ENCODE measurements at places on chromosomes 7 and 10.

- no peak for DNase-seq
Observed at GRCh38 chr7:148398844-148399365, 191.7 kb upstream of the C7orf33 start.

DNA sequence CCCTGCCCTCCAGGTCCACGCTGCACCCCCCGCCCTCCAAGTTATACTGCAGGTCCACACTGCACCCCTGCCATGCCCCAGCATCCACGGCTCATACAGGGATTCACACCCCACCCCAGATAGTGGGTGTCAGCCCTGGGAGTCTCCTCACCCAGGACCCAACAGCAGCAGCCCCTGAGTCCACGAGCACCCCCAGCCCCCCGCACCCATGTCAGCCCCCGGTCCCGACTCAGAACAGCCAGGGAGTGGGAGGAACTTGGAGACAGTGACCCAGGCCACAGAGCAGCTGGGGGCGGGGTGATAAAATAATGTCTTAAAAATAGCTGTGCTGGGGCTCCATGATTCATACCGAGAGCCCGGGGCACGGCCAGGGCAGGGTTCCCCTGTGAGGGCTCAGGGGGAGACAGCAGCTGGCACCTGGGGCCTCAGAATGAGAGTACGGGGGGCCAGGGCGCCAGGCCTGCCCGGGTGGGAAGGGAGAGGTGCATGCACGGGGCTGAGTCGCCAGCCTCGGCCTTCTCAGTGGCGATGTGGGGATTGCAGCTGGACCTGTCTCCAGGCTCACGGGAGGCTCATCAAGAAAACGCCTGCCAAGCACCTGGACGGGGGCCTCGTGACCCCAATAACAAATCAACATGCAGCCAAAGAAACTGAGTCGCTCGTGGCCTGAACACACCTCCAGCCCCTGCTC, 29.8 kb downstream of the ADAP1 start:
- DNase-seq: no peak

DNA sequence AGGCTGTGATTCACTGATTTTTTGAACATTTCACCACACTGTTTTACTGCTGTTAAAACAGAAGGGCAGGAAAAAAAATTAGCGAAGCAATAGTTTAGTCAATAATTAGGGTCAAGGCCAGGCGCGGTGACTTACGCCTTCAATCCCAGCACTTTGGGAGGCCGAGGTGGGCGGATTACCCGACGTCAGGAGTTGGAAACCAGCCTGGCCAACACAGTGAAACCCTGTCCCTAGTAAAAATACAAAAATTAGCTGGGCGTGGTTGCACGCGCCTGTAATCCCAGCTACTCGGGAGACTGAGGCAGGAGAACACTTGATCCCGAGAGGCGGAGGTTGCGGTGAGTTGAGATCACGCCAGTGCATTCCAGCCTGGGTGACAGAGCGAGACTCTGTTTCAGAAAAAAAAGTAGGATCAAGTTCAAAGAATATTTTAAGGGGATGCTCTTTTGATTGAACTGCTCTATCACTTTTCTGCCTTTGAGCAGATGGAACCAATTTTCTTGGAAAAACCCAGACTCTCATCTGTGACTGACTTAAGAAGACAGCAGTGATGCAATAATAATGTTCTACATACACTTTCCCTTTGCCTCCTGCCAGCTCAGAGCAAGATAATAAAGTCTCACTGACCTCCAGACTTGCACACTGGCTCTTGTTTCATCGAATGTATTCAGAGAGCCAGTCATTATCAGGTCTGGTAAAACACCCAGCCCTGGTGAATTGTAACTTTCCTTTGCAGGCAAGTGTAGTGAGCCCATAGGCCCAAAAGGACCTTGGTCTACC, 1.6 kb upstream of the PPA1 start:
- no peak for DNase-seq

- DNase-seq: no peak
Observed at GRCh38 chr7:22082553-22082885, 136.8 kb upstream of the CDCA7L start.

DNA sequence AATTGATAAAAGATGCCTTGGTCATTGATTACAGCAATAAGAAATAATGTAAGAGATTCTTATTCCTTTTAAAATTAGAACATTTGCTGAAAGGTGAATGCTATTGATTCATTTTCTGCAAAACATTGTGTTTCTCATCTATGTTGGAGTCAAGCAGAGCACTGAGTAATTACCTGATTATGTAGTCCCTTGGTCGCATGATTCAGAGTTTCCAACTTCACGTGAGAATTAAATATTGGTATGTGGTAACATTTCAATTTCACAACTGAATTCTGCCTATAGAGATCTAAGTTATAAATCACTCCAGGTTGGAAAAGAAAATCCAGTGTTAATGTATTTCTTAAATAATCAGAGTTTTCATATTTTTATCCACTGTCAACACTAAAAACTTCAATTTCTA, 701.4 kb downstream of the PHTF2 start:
- no peak for DNase-seq

DNA sequence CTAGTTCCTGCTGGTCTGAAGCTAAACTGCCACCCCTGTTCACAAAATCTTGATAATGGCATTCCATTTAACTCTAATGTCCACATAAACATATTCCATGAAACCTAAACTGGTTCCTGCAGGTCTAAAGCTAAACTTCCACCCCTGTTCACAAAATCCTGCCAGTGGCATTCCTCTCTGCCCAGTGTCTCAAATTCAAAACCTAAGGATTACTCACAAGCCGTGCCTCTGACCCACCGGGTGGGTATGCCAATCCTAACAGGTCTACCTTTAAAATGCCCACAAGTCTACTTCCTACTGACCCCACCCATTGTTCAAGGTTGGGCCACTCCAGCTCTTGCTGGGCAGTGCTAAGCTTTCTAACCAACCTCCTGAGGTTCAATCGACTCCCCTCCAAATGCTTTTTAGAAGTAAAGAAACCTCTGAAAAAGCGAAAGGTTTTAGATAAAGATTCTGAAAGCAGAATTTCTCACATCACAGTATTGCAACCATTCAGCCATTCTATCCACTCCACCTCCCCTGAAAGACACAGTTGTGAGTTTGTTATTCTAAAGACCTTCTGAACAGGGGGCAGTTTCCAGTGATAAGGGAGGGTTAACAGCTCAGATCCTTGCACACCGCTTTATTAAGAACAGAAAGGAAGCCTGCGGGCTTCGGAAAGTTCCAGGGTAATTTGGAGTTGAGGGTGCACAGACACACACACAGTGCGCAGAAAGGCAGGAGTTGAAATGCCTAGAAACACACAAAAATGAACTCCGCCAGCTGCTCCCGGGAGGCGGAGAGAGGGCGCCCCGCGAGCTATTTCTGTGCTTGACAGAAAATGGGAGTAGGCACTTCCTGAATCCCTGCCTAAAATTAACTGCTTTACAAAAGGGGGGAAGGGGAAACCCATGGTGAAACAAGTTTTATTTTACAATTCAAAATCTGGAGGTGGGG, 87.7 kb downstream of the TNS3 start:
- DNase-seq: no peak

DNA sequence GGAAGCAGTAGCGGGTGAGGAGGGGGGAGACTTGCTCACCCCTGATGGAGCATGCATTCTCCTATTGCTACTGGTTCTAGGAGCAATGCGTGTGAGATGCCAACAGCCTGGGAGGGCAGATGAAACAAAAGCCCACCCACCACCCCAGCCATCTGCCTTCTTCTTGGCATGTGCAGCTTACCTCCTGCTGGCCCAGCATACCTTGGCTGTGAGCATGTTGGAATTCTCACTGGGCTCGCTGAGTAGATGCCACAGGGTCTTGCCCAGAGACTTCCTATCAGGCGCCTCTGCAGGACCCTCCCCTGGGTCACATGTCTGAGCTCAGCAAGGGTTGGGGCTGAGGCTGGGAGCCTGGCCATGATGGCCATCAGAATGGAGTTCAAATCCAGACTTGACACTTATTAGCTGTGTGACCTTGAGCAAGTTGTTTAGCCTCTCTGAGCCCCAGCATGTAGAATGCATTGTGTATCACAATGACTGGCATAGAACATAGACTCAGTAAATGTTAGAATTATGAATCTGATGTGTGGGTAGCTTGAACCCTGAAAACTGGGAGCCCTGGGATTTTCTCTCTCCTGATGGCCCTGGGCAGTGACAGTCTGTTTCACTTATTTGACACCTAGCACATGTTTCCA, 38.2 kb downstream of the CDH23 start:
- DNase-seq: no peak

DNA sequence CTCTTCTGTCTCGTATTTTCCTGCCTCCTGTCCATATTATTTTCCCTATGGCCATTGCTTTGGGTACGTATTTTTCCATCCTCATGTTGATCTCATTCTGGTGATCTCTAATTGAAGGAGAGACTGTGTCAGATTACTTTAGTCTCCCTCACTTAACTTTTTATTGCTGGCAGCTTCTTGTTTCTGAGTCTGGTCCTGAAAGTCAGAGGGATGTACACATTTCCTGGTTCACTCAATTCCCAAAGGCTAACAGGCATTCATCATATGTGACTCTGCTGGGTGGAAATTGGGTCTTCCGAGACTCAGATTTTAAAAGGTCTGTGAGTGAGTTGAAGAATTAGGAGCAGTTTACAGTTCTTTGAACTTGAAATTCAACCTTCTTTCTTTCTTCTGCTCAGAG, 10.9 kb downstream of the UMAD1 start:
- DNase-seq: no peak

DNA sequence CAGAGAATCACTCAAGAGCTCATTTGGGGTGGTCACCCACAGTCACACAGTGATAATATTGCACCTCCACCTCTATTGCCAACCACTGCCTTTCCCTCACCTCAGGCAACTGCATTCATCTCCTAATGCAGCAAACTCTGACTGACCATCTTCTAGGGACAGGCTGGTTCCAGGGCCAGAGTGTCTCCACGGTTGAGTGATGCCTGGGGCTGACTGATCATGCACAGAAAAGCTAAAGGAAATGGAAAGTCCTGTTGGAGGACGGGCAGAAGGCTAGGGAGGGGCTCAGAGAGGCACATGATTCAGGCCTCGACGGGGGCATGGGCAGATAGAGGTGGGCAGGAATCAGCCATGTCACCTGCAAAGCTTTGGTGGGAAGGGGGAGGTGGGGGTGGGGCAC, 127.1 kb upstream of the TNS3 start:
- DNase-seq: no peak

GRCh38 chr10:22676435-22676834, 37.9 kb downstream of the PIP4K2A start:
- no peak for DNase-seq

- no peak for DNase-seq
Observed at GRCh38 chr7:32039000-32039756, 31.0 kb downstream of the PDE1C start.

DNA sequence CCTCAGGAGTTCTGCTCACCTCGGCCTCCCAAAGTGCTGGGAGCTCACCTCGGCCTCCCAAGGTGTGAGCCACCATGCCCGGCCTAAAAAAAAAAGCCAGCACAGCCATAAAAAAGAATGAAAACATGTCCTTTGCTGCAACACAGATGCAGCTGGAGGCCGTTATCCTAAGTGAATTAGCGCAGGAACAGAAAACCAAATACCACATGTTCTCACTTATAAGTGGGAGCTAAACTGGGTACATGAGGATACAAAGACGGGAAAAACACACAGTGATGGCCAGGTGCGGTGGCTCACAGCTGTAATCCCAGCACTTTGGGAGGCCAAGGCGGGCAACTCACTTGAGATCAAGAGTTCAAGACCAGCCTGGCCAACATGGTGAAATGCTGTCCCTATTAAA, 20.9 kb downstream of the PSPH start:
- DNase-seq: no peak

DNA sequence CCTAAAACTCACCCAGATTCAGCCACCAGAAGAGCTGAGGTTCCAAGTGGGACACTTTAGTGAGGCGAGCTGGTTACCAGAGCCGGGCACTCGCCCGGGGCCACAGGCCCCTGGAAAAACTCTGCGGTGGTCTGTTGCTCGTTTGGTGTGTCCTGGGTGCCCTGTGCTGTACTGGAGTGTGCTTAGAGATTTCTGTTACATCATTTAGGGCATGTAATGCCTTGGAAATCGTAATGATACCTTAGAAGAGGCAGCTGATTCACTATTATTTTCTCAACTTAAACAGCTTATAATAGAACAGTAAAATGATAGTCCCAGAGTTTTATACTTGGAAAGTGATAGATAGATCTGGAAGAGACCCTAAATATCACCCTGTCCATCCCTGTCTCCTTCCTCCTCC, 48.5 kb upstream of the BTBD16 start:
- no peak for DNase-seq

DNA sequence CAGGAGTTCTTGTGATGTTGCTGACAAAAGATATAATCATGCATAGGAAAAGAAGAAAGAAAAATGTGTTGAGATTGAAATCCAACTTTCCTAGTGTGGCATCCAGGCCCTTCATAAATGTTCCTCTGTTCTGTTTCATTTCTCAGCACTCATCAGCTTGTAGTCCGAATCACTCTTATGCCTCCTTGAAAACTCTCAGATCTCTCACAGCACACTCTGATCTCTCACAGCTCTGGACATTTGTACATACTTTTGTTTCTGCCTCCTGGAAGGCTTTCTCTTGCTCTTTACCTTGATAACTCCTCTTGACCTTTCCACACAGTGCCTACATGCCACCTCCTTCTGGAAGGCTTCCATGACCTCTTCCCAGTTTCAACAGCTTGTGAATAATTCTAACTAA, 409.0 kb upstream of the LRRN3 start:
- DNase-seq: no peak

GRCh38 chr10:81021428-81022129, 483.9 kb downstream of the SH2D4B start:
- no peak for DNase-seq

DNA sequence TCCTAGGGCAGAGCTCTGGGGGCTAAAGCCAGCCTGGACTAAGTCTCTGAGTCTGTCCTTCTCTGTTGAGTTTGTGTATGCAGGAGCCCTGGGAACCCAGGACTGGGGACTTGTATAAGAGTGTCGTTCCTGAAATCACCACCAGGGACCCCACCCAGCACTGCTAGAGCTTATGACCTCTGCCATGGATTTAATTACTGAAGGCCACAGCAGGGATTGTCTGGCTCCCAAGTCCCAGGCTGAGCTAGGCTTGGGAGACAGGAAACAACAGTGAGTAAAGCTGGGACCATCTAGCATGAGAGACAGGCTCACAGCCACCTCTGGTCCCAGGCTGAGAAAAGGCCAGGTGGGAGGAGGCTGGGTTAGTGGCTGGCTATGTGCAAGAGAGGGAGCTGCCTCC, 1.4 kb upstream of the TSPAN15 start:
- no peak for DNase-seq

DNA sequence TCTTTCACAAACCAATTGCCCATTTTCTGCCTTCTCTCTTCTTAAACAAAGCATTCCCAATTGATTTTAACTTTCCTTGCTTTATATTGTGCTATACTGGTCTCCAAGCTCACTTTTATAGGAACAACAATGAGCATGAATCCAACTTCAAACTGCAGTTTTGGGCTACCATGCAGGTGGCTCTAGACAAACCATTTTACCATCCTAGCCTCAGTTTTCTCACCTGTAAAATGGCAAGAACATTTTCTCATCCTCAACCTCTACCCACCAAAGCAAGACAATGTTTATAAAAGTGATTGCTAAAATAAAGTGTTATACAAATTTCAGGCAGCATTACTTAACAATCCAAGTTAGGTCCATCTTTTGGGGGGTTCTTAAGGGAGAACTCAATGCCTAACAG, 66.8 kb upstream of the ASAH2 start:
- DNase-seq: no peak
